Stimulated activated CD4-positive, alpha-beta T cell treated with anti-CD3 and anti-CD28 coated beads, Interleukin-2, amount 100 ng/mL, for 24 hours (primary cell): ENCODE measurements at places on chromosomes 2 and 18.

- DNase-seq, result no peak
Measured at GRCh38 chr2:137968477-137969417, 4.5 kb downstream of the HNMT start.

- DNase-seq, result no peak
Measured at GRCh38 chr2:98480598-98480997, 35.9 kb downstream of the INPP4A start.

GRCh38 chr2:161873707-161874106 is 200.3 kb downstream of the DPP4 start:
- no peak for DNase-seq

DNA sequence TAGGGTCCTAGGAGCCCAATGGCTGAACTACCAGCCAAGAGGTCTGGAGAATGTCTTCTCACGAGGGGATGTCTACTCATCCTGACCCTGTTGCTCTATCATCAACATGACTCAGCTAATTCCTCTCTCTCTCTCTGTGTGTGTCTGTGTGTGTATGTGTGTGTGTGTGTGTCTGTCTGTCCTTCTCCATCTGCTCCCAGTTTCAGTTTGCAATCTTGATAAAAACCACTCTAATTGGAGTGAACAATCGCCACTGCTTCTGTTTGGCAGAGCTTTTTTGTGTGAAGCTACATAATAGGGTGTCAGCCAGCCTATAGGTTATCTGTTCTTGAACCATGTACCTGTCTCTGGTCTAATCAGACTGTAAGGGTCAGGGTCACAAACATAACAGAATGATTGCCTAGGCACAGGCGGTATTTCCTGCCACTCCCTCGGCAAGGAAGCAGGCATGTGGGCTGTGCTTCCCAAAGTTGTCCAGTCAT is 219.8 kb downstream of the SH3BP4 start:
- DNase-seq, result no peak

GRCh38 chr2:234725528-234726264 is 226.1 kb upstream of the SH3BP4 start:
- no peak for DNase-seq
